ENCODE measurements at places on chromosomes 5 and 9.

DNA sequence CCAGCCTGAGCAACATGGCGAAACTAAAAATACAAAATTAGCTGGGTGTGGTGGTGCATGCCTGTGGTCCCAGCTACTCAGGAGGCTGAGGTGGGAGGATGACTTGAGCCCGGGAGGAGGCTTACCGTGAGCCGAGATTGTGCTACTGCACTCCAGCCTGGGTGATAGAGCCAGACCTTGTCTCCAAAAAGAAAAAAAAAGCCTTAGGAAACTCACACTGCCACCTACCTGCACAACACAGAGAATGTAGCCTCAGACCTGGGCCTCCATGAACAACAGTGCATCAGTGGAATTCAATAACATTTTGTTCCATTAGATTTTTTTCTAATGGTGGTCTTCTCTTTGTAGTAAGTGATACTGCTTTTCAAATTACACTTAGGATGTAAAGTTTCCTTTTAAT lies 63.8 kb upstream of the RARS1 start:
- no peak for DNase-seq

DNA sequence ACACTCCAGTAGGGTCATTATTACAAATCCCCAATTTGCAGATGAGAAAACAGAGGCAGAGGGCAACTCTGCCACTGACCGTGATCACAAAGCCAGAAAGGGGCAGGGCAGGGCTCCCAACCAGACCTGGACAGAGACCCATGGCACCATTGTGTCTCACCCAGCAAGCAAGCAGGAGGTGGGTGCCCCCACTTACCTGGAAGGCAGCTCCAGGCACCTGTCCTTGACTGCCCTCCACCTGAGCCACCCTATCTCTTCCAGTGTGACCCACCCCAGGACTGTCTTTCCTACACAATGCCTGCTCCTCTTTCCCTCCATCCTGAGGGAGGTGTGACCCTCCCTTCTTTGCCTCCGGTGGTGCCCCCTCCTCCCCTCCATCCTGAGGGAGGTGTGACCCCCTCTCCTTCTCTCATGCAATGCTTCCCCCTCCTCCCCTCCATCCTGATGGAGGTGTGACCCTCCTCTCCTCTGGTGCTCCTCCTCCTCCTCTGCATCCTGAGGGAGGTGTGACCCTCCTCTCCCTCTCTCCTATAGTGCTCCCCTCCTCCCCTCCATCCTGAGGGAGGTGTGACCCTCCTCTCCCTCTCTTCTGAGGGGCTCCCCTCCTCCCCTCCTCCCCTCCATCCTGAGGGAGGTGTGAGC lies 198.0 kb downstream of the MED10 start:
- DNase-seq, result no peak

- DNase-seq, result no peak
These were observed 101.8 kb downstream of the FGF18 start for GRCh38 chr5:171521219-171521633.

DNA sequence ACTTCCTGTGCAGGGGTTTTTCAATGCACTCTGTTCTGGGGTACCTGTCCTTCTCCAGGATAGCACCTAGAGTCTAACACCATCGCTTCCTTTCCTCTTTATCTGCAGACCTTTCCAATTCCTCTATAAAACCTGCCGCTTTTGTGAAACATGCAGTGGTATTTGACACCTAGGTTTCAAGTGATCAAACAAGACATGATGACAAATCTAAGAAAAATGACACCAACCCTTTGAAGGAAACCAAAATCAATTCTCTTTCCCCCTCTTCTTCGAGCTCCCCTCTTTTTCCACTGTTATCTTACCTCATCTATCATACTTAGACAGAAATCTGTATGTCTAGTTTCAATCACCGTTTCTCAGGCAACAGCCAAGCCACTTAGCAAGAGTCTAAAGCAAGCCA lies 25.6 kb upstream of the RANBP17 start:
- DNase-seq, result no peak

GRCh38 chr9:120310035-120310434 lies 269.9 kb downstream of the CDK5RAP2 start:
- DNase-seq, result no peak

GRCh38 chr5:37722236-37723161 lies 117.3 kb downstream of the GDNF start:
- DNase-seq, result peak; percentile 55

GRCh38 chr5:143205883-143206195 lies 197.6 kb downstream of the NR3C1 start:
- no peak for DNase-seq

DNA sequence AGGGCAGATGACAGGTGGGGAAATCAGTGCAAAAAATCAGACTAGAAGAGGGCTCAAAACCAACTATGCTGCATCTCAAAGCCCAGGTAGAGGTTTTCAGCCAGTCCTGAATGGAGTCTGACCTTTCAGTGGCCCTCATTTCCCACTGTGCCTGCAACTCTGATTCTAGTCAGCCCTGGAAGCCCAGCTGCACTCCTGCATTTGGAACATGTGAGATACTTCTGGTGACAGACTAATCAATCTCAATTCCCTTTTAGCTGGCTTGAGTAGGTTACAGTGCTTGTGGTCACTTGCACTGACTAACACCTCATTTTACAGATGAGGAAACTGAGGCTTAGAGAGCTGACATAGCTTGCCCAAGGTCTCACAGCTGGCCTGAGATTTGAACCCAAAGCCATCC lies 7.9 kb upstream of the ACSL6 start:
- DNase-seq, result no peak

DNA sequence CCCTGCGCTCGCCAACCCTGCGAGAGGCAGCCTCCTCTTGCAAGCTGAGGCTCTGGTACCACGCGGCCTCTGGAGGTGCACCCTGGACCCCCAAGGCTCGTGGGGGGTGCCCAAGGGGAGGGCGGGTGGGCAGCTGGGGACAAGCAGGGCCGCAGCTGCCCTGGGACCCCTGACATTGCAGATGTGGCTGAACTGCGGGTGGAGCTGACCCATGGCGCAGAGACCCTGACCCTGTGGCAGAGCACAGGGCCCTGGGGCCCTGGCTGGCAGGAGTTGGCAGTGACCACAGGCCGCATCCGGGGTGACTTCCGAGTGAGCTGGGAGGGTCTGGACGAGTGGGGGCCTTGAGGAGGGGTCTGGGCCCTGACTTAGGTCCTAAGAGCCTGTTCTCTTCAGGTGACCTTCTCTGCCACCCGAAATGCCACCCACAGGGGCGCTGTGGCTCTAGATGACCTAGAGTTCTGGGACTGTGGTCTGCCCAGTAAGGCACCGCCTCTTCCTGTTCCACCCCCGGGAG lies 1.5 kb downstream of the MAMDC4 start:
- no peak for DNase-seq

GRCh38 chr5:150783422-150783928 lies 4.9 kb downstream of the SMIM3 start:
- DNase-seq, result peak; percentile 75
